ENCODE measurements at places on chromosomes 2 and 18.
A peak's percentile ranks its signal among the peaks of the same experiment; 100 is the strongest.

- no peak for DNase-seq
These were observed 107.3 kb upstream of the ANKRD30BL start for GRCh38 chr2:132268977-132269523.

DNA sequence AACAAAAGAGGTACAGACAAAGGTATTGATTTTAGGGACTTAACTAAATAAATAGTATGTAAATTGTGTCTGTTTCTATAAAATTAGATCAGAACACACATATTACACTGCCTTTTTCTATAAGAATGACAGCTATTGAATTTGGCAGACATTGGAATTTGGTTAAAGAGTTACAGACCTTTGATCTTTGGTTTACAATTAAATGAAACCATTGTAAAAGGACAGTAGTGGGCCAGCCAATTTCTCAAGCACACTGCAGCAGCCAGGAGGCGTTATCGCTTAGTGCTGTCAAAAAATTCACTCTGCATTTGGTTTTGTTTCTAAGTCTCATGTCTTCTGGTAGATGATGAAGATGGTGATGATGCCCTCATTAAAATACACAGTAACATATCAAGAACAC is 175.9 kb downstream of the NR4A2 start:
- peak; percentile 3 for DNase-seq

GRCh38 chr2:203586206-203586605 is 51.1 kb upstream of the RAPH1 start:
- no peak for DNase-seq

DNA sequence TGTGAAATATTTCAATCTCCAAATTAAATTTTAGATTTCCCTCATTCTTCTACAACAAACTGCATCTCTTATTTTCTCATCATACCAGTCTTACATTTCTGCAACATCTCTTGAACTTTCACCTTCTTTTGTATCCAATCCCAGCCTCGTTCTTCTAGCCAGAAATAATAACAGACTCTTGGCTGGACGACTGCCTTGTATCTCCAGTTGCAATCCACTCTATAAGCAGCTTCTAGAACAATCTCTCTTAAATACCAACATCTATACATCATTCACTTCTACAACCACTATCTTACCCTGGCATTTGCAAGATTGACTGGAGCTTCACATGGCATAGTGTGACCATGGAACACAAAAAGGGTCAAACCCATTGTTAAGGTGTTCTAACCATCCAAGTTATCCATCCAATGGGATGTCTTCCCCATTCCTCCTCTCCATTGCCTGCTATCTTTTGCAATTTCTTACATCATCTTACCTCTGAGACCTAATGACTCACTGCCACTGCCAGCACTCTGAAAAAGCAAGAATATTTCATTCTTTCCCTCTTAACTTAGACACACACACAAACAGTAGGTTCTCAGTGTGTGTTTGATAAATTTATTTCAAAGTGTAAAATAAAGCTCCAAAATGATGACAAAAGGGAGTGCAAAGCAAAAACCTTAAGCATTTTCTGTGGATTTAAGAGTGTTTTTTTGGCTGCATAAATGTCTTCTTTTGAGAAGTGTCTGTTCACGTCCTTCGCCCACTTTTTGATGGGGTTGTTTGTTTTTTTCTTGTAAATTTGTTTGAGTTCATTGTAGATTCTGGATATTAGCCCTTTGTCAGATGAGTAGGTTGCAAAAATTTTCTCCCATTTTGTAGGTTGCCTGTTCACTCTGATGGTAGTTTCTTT is 145.6 kb downstream of the METTL4 start:
- no peak for DNase-seq

GRCh38 chr2:111186121-111186715 is 65.5 kb downstream of the BCL2L11 start:
- peak; percentile 31 for DNase-seq

DNA sequence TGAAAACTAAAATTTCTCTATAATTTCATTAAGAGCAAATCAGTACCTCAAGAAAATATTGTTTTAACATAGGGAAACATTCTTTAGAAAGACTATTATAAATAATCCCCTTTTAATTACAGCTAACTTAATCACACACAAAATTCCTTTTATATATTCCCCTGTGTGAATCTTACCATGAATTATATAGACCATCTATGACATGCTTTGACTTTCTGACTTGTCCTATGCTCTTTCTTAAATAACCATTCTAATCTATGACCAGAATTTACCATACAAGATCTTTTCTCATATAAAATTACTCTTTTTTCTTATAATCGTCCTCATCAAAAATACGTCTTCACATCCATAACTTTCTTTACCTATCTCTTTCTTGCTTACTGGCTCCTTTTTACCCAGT is 824.2 kb upstream of the FAM98A start:
- DNase-seq = no peak

DNA sequence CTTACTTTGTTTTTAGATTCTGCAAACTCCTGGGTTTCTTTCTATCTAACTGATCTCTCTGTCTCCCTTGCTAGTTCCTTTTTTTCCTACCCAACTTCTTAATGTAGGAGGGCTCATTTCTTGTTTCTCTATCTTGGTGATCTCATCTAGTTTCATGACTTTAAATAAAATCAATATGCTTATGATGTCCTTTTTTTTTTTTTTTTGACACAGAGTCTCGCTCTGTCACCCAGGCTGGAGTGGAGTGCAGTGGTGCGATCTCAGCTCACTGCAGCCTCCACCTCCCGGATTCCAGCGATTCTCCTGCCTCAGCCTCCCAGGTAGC is 42.2 kb upstream of the IL1RL1 start:
- DNase-seq = no peak

GRCh38 chr2:119575439-119575838 is 31.2 kb downstream of the CFAP221 start:
- no peak for DNase-seq

- DNase-seq = no peak
These were observed 115.6 kb downstream of the SEPTIN10 start for GRCh38 chr2:109497911-109498870.

GRCh38 chr2:156573710-156574109 is 137.5 kb downstream of the GPD2 start:
- no peak for DNase-seq

DNA sequence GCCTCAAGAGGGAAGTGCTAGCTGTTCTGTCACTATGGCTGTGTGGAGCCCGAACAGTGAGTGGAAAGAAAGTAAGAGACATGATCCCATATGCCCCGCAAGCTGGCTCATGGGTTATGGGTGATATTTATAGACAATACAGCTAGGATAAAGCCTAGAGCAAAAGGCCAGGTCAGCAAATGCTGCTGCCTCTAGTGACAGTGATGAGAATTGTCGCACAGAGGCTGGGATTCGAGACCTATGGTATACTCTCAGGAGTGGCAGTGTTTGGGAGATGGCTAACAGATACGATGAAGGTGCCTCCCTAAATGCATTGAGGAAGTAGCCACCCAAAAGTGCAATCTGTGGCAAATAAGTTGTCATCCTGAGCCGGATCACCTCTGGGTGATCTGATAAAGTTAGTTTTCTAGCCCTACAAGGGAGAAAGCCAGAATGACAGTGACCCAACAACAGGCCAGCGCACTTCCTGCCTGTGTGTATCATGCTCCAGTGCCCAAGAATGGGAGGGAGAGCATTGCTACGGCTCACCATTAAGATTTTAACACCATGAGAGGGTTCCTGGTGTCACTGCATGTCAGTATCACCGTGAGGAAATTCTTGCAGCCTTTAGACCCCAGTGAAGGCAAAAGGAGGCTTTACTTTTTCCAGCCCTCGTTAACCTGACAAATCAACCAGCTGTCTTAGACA is 92.2 kb upstream of the TGFA start:
- DNase-seq = peak; percentile 13

GRCh38 chr2:2914252-2914651 is 463.4 kb downstream of the EIPR1 start:
- DNase-seq = no peak

- DNase-seq = no peak
These were observed 135.9 kb downstream of the RHBDD1 start for GRCh38 chr2:226971770-226972169.

DNA sequence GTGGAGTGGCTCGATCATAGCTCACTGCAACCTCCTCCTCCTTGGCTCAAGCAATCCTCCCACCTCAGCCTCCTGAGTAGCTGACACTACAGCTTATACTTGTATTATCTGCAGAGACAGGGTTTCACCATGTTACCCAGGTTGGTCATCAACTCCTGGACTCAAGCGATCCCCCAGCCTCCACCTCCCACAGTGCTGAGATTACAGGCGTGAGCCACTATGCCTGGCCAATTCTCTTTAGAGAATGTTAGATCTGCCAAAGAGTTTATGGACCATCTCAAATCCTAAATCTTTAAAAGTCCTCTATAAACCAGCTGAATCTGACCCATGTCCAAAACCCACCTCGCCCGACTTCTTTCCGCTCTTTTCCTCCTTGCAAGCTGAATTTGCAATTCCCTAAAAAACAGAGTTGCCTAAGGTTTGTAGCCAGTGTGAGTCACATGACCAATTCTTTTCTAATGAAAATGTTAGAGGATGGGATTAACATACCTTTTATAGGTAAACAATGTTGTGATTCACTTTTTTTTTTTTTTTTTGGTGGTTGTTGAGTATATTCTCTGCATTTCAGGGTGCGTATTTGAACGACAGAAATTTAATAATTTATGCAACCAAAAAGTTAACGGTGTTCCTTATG is 2.4 kb upstream of the PMAIP1 start:
- no peak for DNase-seq

DNA sequence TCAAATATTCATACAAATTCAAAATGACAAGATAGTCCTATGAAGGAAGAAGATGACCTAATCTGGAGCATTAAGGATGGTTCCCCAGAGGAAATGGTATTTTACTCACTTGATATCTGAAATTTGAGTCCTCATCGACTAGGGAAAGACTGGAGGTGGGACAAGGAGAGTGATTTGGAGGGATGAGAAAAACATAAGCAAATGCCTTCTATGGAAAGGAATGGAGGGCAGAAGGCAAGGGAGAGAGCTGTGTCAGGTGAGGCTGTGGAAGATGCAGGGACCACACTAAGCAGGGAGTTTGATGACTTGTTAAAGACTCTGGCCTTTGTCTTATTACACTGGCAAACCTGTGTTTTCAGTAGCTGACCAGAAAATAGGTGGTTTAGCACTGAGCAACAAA is 38.4 kb downstream of the CALCRL start:
- DNase-seq = no peak

GRCh38 chr2:145592361-145592760 is 1072.4 kb upstream of the ZEB2 start:
- DNase-seq = no peak

GRCh38 chr18:33123862-33124518 is 316.5 kb downstream of the CCDC178 start:
- no peak for DNase-seq

Data from erythroblast (primary cell).